ENCODE measurements at places on chromosomes 5 and 9.

GRCh38 chr5:103410172-103410571 is 151.6 kb downstream of the MACIR start:
- no peak for DNase-seq

DNA sequence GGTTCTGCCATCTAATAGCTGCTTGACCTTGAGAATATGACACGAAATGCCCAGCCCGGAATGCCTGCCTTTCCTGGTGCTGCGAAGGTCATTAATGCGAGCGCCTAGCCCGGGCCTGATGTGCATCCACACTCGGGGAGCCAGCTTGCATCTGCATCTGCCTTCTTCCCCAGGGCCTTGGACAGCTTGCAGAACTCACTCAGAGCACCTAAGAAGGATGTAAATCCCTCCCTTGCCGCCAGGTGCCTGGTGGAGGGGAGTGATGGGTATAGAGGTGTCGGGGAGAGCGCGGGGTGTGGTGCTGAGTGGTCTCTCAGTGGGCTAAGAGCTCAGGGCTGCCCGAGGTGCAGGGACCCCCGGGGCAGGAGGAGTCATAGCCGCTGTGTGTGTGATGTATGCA is 127.2 kb downstream of the MRPL36 start:
- DNase-seq: no peak

GRCh38 chr5:79716839-79717238 is 27.2 kb downstream of the CMYA5 start:
- no peak for DNase-seq

GRCh38 chr9:98540476-98540875 is 168.3 kb downstream of the GABBR2 start:
- no peak for DNase-seq

GRCh38 chr5:30747412-30747811 is 446.1 kb upstream of the CDH6 start:
- no peak for DNase-seq

GRCh38 chr9:107789001-107789700 is 299.6 kb upstream of the KLF4 start:
- no peak for DNase-seq

DNA sequence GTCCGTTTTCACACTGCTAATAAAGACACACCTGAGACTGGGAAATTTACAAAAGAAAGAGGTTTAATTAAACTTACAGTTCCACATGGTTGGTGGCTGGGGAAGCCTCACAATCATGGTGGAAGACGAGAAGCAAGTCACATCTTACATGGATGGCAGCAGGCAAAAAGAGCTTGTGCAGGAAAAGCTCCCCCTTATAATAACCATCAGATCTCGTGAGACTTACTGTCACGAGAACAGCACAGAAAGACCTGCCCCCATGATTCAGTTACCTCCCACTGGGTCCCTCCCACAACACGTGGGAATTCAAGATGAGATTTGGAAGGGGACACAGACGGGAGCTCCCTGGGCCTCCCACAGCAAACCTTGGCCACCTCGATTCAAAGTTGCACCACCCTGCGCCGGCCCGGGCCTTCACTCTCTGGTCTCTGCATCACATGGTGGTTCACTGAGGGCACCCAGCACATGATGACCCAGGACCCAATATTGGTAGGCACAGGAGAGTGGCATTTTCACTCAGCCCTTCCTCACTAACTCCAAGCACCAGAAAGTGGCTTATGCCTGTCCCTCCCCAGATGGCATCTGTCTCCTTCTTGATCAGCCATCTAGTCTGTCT is 21.0 kb upstream of the TDRD7 start:
- DNase-seq: no peak

DNA sequence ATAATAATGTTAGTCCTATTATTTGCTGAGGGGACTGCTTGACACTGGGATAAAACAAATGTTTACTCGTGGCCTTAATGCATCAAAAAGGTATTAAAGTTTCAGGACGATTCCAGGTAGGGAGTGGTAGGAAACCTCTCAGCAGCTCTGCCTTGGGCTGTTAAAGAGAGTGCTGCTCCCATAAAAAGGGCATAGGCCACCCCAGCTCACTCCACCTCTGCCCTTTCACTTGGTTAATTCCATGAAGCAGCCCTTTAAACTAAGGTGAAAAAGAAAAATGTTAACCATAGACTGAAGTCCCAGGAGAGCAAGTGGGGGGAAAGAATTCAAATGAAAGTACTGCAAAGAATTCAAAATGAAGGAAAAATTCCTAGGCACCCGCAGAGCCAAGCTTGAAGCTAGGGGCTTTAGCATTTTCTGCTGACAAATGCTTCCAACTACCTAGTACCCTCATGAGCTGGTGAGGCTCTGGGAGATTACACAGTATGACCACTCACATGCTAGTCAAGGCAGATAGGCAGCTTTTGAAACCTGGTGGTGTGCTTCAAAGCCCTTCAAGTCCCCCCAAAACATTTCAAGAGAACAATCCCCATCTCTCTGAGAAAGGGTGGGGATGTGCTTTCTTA is 8.5 kb downstream of the KLF9 start:
- DNase-seq: no peak
